Right lobe of liver (tissue), 6 donors: ENCODE measurements at places on chromosomes 3 and 15. TPM values are rescaled to one million over a fixed set of nuclear protein-coding genes. Genes with fewer than 3 reads are reported as not detected.

Gene ZNF860
- 0.13 TPM for total RNA-seq

Gene NR1D2
- total RNA-seq, result 34.8 TPM

Gene GOLGA8G
- not detected for total RNA-seq

Gene TGM4
- not detected for total RNA-seq

Gene ALS2CL
- 16.3 TPM for total RNA-seq

Gene SEMA3F
- 4.9 TPM for total RNA-seq

Gene CHRD
- 82.1 TPM for total RNA-seq

Gene MITF
- total RNA-seq, result 4.1 TPM

Gene VIPR1
- total RNA-seq, result 18.2 TPM

Gene QARS1
- 85.7 TPM for total RNA-seq

Gene ARGFX
- not detected for total RNA-seq

DNA sequence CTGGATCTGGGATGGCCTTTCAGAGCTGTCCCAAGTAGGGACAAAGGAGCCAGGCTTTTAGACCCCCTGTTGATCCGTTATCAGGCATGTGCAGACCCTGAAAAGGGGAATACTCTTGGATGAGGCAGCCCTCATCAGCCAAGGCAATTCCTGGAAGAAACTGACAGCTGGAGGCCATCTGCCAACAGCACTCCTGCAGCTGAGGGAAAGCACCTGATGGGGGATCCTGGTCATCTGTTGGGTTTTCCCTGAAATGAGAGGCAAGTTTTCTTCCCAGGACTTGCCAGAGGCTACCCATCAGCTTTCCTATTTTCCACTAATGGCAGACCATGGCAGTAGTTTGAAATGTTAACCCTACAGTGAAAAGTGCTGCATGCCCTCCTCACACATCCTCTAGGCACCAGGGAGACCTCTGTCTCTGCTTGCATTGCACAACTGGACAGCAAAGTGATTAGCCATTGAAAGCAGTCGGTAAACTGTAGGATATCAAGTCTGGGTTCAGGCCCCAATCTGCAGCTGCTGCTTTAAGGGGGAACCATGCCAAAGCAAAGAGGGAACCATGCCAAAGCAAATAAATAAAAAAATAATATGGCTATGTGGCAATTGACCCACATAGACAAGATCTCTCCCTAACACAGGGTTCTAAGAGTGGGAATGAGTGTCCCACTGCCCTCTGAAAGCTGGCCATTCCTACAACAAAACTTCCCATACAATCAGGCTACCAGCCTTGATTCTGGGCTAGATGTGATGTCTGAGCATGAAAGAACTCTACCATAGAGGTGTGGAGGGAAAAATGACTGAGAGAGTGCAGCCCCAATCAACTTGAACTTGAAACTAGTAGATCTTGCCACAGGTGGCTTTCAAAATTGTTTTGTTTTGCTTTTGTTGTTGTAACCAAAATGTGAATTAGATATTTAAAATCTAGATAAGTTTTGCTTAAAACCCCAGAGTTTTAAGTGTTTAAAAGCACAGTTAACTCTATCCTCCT, 232.0 kb upstream of the STT3B start:
- no peak for DNase-seq

DNA sequence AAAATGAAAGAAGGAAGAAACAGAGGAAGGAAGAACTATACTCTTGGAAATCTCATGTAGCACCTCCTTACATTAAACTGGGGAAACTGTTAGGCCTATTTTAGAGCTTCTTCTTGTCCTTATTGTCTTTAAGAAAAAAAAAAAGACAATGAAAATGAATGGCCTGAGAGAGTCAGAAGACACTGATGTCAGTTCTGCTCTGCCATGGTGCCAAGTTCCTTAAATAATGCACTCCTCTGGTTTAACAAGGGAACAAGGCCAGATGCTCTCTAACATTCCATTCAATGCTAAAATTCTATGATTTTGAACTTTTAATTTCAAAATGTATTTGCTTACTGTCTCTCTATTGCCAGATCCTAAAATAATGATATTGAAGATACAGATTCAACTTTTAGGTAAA, 4.4 kb upstream of the MBNL1 start:
- no peak for DNase-seq

GRCh38 chr3:142724682-142725356, 985 bp downstream of the TRPC1 start:
- DNase-seq, result no peak

DNA sequence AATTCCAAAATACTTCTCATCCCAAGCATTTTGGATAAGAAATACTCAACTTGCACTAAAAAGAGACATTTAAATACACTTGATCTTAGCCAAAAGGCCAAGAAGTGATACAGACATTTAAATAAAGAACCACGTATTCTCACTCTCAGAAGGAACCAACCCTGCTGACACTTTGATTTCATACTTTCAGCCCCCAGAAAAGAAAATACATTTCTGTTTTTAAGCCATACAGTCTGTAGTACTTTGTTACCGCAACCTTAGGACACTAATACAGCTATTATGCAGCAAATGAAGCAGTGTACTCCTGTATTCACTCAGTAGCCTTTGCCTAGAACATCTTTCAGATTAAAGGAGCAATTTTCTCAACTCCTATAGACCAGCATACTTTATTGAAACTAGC, 86.7 kb downstream of the TBC1D5 start:
- no peak for DNase-seq

GRCh38 chr15:94745371-94745770, 514.0 kb downstream of the MCTP2 start:
- no peak for DNase-seq

DNA sequence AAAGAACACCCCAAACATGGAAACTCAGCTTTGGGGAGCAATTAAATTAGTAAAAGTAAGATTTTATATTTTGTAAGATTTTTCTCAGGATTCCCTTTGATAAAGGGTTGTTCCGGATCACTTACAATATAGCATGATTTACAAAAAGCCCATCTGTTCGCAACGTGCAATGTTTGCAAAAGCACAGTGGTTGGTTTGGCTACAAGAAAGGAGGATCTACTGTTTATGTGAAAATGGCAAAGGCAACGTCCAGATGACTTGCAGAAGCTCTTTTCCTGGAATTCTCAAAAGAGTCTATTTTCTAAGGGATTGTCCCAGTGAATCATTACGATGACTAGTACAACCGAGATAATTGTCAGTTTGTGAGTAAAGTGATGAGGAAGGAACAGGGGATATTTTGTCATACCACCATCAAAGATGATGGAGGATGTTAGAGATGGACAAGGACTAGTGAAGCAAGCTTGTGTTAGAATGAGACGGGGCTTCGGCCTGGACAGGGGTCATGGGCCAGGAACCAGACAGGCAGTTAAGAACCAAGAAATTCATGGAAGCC, 71.6 kb downstream of the CRYGS start:
- DNase-seq, result no peak

DNA sequence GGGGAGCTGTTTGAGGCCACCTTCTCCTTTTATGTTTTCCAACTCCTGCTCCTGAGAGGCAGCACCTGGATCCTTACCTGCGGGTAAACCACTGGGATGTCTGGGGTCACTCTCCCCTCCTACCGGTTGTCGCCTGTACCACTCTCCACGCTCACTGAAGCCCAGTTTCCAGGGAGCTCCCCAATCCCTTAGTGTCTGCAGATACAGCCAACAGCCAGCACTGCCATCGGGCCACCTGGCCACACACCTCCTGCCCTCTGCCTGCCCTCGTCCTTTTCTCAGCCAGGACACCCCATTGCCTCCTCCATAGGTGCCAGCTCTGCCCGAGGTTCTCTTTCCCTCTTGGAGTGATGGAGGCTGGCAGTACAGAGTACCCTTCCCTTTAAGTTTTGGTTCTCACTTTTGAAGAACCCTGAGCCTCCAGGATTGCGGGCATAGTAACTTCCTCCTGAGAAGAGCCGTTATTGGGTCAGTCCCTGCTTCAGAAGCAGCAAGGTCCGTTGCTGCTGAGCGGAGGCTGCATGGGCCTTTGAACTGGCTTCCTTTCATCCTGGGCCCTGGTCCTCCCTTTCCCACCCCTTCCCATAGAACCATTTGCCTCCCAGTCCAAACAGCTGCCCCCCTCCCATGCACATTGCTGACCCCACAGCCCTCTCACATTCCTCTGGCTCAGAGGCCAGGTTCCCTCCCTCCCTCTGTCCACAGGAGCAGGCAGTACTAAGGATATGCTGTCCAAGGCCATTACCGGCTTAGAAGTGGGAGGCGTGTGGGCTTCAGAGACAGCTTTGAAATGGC, 30.9 kb downstream of the ARNT2 start:
- DNase-seq, result no peak

DNA sequence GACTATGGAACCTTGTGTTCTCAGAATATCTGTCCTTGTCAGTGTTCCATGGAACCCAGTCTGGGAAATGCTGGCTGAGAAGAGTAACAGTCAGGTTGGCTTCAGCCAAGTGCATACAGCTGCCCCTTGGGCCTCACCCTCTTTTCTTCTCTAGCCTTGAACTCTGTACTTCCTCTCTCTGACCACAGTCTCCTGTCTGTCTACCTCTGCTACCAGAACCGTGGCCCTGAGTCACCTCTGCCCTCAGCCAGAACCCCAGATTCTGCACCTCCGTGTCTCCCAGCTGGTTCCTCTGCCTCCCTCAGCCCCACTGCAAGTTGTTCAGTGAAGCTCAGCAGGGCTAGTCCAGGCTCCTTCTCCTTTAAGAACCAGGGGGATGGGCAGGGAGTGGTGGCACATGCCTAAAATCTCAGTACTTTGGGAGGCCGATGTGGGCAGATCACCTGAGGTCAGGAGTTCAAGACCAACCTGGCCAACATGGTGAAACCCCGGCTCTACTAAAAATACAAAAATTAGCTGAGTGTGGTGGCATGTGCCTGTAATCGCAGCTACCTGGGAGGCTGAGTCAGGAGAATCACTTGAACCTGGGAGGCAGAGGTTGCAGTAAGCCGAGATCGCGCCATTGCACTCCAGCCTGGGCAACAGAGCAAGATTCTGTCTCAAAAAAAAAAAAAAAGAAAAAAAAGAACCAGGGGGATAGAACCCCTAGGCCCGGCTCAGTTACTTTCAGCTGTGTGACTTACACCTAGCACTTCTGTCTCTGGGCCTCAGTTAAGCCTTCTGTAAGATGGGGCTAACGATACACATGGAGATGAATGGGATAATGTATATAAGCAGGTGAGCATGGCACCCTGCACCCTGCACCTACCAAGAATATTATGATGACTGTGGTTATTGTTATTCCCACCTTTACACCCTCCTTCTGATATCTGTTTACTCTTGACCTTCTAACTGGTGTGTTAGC, 24.3 kb upstream of the TATDN2 start:
- no peak for DNase-seq

GRCh38 chr3:15426579-15427118, 695 bp downstream of the METTL6 start:
- DNase-seq, result no peak

- DNase-seq, result peak; percentile 73
Observed at GRCh38 chr3:71130471-71131374, 452.8 kb downstream of the FOXP1 start.

- DNase-seq, result no peak
Observed at GRCh38 chr3:190105876-190106275, 14.8 kb downstream of the P3H2 start.

GRCh38 chr3:34533451-34533850, 735.0 kb downstream of the PDCD6IP start:
- DNase-seq, result no peak

DNA sequence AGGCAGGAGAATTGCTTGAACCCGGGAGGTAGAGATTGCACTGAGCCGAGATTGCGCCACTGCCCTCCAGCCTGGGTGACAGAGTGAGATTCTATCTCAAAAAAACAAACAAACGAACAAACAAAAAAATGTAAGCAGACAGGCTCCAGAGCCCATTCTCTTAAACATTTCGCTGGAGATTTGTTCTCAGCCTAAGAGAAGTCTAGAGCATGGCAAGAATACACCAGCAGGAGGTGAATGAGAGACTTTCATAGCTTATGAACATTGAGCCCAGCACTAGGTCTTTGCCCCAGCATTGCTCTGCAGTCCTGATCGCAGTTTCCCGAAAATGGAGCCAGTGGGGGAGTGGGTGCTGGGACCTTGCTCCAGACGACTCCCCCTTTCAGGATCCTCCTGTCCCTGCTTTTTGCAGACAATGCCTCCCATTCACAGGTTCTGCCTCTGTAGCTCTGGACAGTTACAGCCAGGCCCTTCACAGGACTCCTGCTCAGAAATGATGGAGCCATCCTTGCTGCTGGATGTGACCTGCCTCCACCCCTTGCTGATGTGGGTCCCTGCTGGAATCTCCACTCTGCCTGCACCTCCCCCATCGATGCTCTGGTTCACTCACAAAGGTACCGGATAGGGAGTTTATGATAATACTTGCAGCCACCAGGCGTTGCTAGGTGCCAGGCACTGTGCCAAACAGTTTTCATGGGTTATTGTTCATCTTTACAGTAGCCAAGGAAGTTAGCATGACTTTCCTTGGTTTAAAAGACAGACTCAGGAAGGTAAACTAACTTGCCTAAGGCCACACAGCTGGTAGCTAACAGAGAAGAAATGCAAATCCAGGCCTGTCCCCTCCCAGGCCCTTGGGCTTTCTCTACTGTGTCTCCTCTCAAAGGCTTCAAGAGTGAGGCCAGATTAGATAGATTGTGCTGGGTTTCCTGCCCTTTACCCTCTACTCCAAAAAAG, 329.7 kb upstream of the TLE3 start:
- DNase-seq, result no peak

- DNase-seq, result no peak
Observed at GRCh38 chr3:54988838-54989630, 61.2 kb upstream of the LRTM1 start.

DNA sequence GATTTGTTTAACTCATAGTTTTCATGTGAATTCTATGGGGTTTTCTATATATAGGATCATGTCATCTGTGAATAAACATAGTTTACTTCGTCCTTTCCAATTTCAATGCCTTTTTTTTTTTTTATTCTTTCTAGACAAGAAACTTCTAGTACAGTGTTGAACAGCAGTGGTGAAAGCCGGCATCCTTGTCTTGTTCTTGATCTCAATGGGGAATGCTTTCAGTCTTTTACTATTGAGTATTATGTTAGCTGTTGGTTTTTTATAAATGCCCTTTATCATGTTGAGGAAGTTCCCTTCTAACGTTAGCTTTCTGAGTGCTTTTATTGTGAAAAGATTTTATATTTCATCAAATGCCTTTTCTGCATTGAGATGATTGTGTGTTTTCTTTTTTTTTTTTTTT, 69.0 kb downstream of the SLMAP start:
- no peak for DNase-seq

DNA sequence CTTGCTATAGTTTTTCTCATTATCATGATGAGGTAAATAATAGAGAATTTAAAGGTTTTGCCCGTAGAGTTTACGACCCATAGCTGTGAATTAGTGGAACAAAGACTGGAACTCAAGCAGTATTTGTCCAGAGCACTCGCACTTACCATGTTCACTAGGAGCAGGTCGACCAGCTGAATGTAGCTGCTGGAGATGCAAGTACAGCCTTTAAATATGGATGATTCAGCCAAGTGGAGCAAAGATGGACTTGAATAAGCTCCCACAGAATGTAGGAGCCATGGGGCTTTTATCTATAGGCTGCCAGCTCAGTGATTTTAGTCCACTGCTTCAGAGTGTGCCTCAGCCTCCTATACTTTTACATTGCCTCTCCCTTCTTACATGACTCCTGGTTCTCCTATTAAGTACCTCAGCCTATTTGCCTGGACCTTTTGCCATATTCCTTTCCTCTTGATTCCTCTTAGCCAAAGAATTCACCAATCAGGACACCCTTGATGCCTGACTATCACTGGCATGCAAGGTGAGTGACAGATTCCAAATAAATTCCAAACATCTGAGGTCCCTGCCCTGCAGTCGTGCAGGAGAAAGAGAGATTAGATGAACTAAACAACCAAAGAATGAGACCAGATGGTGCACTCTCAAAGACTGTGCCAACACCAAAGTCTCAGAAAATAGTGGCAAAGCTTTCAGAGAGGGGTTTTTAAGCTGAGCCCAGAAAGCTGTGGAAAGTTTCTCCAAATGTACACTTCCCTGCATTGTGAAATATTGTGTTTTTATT, 3.9 kb downstream of the MKRN3 start:
- DNase-seq, result no peak

- no peak for DNase-seq
Observed at GRCh38 chr15:40046721-40047414, 7.9 kb upstream of the SRP14 start.
